ENCODE measurements at places on chromosomes 4 and X. TPM values are rescaled to one million over a fixed set of nuclear protein-coding genes. Genes with fewer than 3 reads are reported as not detected.

Gene RBMXL3
- not detected for total RNA-seq

Gene TRMT10A
- not detected for total RNA-seq

DNA sequence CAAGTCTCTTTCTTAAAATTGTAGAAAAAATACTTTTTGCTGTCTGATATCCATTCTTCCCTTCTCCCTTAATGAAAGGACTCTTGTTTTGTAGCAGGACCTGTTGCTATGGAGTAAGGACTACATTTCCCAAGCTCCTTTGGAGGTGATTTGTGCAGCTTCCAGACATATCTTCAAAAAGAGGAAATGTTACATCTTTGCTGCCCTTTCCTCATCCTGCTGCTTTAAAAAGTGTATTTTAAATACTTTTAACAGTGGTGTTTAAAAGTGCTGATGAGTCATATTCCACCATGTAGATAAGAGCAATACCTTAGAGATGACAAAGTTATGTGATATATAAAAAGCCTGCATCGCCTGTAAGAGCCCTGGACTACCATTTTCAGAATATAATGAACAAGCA lies 98.7 kb downstream of the CFAP299 start:
- DNase-seq: no peak

- DNase-seq: no peak
Measured at GRCh38 chr4:184911310-184911709, 85.5 kb upstream of the ACSL1 start.

GRCh38 chr4:43993196-43993902 lies 455.3 kb downstream of the KCTD8 start:
- DNase-seq: no peak

- DNase-seq: no peak
Measured at GRCh38 chrX:107562482-107562881, 65.8 kb upstream of the PRPS1 start.

DNA sequence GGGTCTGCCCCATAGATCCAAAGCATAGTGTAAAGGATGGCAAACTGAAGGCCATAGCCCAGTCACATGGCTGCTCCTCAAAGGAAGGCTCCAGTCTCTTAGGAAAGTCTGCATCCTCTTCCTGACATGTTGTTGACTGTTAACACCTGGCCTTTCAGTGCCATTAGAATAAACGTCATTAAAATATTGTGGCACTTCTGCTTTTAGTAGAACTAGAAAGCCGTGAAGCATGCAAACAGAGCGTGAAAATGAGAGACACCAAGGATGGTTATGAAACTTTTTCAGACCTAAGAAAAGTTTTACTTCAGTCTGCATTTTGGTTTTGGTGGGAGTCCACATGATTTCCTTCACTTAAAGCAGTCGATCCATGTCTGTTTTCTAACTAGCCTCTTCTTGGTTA lies 41.1 kb upstream of the AFF2 start:
- DNase-seq: no peak

DNA sequence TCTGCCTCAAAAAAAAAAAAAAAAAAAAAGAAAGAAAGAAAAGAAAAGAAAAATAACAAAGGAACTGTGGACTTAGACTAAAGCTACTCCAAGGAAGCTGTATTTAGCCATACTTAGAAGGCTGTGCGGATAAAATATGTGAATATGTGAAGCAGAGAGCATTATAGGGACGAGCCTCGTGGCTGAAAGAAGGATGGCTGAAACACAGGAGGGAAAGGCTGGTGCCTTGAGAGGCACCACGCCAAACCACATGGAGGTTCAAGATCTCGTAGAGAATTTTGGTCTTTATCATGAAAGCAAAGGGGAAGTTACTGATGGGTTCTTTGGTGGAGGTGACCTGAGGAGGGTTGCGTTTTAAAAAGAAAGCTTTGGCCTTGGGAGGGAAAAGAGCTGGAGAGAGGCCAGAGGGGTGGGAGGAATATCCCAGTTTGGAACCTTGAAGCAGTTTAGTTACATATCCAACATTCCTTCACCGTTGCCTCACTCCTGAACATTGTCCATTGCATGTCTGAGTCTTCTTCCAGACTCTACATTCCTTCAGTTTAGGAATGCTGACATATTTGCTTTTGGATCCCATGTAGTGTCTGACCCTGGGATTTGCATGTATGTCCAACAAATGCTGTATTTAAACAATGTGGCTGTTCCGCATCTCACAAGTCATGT lies 82.5 kb downstream of the CPE start:
- DNase-seq: no peak

DNA sequence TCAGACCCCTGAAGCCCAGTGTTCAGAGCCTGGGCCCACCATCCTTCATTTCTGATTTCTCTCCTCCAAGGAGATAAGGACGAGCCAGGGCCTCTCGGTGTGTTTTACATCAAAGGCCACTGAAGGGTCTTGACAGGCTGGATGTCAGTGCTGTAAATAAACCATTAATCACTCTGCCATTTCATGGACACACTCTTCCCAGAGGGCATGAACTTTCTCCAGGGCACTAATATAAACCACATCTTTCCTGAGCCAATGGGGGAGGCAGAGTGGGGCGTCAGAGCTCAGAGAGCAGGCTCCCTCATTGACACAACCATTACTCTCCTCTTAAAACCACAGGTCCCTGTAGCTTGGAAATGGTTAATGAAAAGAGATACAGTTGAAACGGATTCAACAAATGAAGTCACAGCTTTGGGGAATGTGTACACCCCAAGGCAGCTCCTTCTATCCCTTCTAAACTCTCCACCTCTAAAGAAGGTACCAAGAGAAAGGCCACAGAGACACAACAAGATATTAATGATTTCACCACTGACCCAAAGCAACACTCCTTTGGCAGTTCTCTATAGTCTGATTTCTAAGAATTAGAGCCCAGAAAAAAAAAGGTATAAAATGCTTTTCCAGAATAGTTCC lies 200.6 kb downstream of the CHIC2 start:
- DNase-seq: no peak

DNA sequence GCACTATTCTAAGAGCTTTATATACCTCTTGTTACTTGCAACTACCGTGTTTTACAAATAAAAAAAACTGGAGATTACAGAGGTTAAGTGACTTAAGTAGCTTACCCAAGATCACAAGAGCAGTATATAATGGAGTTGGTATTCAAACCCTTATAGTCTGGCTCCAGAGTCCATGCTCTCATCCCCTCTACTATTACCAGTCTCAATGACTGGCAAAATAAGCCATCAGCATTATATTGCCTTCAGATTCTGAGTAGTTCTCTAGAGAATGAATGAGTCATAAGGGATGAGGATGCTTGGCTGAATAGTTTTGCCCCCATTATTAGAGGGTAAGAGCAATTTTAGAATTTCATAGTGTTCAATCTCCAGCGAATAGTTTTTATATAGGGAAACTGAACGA lies 170.1 kb upstream of the ATOH1 start:
- no peak for DNase-seq
